ENCODE measurements at places on chromosomes 4 and X.
A peak's percentile ranks its signal among the peaks of the same experiment; 100 is the strongest.

DNA sequence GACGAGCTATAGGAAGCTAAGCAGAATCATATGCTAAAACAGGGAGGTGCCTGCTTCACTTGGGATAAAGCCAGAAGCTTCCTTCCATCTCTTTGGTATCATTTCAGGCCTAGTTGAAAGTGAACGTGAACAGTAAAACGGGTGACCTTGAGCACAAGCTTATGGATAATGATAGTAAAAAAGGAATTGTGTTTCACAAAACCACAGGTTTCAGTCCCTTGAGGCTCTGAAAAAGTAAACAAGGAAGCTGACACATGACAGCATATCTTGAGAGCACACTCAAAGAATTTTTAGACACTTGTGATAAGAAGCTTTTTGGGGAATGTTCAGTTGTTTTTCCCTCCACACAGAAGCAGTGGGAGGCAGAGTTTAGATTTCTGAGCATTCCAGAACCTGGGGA, 286.1 kb downstream of the DCHS2 start:
- no peak for DNase-seq

DNA sequence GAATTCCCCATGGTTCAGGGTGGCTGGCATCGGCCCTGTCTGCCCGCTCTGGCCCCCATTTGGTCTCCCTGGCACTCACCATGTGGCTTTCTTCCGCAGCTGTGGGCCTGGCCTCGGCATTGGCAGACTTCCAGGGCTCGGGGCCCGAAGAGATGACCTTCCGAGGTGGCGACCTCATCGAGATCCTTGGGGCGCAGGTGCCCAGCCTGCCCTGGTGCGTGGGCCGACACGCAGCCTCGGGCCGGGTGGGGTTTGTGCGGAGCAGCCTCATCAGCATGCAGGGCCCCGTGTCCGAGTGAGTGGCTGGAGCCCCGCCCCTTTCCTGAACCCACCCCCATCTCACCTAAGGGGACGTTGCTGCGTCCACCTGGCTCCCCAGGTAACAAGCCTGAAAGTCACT, 20.1 kb downstream of the SH3TC1 start:
- no peak for DNase-seq

- no peak for DNase-seq
Measured at GRCh38 chrX:75748431-75748830, 36.6 kb downstream of the MAGEE2 start.

DNA sequence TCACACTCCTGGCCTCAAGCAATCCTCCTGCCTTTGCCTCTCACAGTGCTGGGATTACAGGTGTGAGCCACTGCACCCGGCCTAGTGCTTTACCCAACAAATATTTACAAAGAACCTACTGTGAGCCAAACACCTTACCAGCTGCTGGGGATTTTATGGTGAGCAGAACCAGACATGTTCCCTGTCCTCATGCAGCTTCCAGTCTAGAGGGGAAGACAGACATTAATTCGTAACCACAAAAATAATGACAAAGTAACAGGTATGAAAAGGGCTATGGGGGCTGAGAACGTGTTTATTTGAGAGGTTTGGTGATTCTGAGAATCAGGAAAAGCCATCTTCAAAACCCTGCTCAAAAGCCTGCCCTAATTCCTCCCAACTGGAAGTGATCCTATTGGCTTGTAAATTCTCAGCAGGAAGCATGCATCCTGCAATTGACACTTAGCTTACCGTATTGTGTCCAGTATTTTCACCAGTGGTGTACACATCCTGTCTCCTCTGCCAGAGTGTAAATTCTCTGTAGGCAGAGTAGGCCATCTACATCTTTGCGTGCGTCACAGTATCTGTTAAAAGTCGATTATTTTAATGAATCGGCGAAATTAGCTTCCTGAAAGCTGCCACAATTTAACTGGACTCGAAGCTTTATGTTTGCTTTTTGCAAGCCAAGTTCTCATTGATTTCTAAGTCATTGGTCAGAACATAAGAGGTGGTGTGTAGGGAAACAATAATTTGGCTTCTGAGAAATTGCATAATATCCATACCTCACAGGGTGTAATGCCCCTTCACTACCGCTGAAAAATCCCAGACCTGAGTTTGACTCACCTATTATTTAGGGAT, 67.0 kb downstream of the TMEM156 start:
- no peak for DNase-seq

DNA sequence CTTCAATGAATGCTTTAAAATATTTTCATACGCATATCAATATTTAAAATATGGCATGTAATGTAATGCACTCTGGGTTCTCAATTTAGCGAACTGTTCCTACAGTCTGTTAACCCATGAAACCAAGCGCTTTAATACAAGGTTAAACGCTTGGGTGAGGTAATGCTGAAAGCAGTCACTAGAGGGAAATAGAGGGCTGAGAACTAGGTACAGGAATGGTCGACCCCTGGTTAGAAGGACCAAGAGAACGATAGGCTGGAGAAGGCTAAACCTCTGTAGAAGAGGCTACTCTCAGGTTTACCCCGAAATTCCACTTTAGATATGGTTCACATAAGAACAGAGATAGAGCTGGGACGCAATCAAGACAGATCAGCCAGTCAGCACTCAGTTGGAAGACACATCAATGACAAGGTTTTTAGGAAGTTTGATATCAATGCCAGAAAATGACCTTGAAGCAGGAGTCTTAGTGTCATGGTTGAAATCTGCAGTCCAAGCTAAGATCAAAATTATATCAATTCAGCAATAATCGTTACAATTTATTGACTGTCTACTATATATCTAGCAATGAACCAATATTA, 26.9 kb downstream of the ARSJ start:
- peak; percentile 48 for DNase-seq

- DNase-seq: peak; percentile 85
Measured at GRCh38 chr4:6362896-6363295, 93.2 kb downstream of the WFS1 start.

- DNase-seq: no peak
Measured at GRCh38 chr4:102388611-102389010, 43.3 kb upstream of the SLC39A8 start.

- no peak for DNase-seq
Measured at GRCh38 chr4:21710179-21710835, 238.3 kb downstream of the KCNIP4 start.

- no peak for DNase-seq
Measured at GRCh38 chr4:175419236-175419718, 392.8 kb downstream of the GPM6A start.

DNA sequence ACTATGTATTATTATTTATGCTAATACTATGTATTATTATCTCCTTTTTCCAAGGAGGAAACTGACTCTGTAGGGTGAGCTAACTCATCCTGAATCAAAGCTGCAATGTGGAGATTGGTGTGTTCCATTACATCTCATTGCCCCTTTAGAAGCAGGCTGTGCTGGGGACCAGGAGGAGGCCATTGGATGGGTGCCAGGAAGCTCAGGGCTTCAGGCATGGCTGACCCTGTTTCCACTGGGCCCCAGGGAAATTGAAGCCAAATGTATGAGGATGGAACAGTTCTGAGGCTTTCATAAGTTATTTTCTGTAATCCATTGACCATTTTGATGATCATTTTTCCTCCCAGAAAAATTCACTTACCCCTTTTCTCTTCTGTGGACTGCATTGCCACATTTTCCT, 418.8 kb upstream of the ZFP42 start:
- DNase-seq: no peak

- DNase-seq: no peak
Measured at GRCh38 chrX:22795671-22796070, 204.1 kb upstream of the DDX53 start.

- DNase-seq: peak; percentile 68
Measured at GRCh38 chr4:38131371-38132091, 171.3 kb downstream of the PTTG2 start.

DNA sequence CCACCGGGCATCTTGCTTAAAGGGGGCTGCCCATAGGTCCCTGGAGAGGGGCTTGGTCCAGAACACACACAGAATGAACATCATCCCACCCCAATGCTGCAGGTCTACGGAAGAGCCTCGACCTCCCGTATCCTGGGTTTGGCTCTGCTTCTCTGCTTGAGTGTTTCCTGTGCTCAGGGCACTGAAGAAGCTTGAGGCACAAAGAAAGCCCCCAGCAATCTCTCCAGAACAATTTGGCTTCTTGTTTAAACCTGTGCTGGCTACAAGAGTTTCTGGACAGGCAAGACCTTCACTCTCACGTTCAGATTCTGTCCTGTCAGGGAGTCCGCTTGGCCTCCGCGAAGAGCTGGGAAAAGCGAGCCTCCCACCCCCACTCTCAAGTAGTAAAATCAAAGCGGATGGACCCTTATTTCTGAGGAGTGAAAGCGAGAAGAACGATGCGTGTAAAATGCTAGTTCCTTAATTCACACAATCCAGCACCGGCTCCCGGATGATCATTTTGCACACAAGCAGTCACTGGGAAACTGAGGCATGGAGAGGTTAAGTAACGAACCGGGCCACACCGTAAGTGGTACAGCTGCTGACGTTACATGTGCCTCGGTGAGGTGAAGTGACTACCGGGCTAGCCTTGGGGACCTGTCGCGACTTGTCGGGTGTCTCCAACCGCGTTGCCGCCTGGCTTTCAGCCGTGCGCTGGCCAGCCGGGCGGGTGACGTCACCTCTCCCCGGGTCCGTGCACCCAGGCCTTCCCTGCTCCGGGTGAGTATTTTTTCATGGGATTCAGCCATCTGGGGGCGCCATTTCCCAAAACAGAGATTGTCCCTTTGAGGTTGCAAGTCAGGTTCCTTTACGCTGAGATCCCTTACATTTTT, 3.1 kb upstream of the SFRP2 start:
- DNase-seq: peak; percentile 95

DNA sequence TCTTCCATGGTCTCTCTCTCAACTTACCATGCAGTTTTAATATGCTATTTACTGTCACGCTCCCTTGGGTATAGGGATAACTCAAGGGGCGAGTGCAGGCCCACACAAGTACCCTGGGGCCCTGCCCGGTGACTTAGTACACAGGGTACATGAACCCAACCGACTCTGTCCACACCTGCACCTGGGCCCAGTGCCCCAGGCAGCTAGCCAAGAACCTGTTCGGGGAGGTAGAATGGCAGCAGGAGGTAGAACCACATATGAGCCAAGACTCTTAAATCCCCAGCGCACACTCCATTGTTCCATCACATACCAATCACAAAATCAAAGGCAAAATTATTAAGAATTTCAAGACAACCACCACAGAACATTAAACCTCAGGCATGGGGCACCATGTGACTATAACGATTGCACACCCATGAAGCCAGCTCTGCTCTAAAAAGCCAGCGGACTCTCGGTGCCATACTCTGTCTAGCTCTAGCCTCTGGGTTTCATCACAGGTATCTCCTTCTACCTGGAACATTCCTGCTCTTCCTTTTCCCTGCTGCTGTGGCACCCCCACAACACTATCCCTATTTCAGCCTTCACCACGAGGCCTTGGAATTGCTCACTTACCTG, 14.6 kb downstream of the PHF8 start:
- no peak for DNase-seq

DNA sequence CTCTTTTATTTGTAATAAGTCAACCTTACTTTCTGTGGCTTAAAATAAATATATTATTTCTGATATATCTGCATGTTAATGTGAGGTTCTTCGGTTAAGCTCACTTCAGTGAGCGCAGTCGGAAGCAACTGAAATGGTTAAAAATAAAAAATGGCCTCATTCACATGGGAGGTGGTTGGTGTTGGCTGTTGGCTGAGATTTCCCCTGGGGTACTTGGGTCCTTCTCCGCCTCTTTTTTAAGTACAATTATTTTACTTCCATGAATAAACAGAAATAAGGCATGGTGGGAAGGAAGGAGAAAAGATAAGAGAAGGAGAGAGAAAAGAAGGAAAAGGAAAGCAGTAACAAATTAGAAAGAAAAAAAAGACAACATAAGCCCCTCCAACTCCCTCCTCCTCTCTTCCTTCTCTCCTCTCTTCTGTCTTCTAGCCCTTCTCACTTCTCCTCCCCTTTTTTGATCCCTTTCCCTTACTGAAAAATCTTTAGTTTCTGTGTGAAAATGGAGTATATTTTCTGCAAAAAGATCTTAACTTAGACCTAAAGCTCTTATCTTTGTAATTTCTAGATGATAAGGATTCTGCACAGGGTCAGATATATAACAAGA, 19.7 kb upstream of the CXCL3 start:
- no peak for DNase-seq

DNA sequence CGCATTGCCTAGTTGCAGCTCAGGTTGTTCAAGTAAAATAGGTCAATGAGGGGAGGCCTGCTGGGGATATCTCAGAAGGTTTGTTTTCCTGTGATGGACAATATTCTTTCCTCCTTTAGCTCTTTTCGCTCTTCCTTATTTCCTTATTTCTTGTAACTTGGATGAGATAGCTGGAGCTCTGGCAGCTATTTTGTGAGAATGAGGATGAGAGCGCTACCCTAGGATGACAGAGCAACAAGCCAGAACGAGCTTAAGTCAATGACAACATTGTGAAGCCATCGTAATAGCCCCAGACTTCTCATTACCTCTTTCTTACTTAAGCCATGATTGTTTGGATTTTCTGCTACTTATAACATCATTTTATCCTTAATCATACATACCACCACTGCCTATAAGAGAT, 124.3 kb upstream of the GATB start:
- DNase-seq: no peak

DNA sequence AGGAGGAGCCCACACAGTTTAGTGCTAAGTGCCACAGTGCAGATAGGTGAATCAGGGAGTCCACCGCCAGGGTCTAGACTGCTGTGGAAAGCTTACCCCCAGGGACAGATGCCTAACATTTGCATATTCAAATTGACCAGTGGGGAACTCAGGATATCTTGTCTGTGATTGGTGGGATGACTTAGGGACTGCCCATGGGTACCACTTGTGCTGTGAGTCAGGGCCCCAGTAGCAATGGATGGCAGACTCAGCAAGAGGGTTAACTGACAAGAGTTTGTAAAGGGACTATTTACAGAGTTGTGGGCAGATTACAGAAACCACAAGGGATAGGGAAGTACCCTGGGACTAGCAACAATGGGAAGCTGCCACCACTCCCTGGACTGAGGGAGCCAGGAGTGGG, 282.1 kb downstream of the BCOR start:
- no peak for DNase-seq

GRCh38 chr4:183666088-183666487, 7.0 kb downstream of the TRAPPC11 start:
- no peak for DNase-seq

- DNase-seq: no peak
Measured at GRCh38 chr4:30755346-30755745, 35.2 kb downstream of the PCDH7 start.

GRCh38 chr4:121459026-121459425, 78.2 kb upstream of the QRFPR start:
- no peak for DNase-seq

DNA sequence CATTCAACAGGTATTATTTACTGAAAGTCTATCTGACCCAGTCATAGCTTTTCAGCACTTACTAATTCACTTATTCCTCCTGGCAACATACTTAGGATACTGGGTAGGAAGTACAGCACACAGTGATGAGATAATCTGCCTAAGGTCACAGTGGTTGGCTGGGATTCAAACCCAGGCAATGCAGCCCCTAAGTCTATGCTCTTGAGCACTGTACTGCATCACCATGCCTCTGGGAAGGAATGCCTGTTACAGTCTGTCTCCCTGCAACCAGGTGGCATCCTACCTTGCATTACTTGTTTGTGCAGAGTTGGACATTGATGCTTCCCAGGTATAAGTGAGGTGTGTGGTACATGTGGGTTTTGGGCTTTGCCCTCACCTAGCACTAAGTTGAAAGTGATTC, 21.5 kb upstream of the LRAT start:
- DNase-seq: no peak
